ENCODE measurements at places on chromosomes 16 and 17.

DNA sequence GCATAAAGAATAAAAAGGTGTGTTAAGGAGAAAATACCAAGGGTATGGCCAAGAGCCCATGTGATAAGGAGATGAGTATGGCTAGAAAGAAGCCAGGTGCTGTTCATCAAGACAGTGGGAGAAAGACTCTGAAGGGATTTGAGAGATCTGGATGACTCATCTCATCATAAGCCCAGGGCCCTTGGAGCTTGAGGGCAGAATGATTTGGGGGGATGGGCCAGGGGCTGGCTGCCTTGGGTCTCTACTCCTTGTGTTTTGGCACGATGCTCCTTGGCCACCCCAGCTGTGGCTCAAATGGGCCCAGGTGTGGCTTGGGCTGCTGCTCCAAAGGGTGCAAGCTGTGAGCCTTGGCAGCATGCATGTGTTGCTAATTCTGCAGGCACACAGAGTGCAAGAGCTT is 14.5 kb upstream of the TNFRSF13B start:
- DNase-seq, result no peak

DNA sequence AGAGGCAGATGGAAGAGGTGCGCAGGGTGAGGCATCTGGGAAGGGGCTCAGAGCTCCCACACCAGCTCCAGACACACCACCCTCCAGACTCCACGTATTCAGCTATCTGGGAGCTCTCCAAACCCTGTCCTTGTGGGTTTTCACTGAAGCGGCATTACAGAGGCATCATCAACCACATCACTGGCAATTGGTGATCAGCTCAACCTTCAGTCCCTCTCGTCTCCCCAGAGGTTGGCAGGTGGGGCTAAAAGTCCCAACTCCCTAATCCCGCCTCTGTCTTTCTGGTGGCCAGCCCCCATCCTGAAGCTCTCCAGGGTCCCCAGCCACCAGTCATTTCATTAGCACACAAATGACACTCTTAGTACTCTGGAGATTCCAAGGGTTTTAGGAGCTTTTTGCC is 123.9 kb downstream of the KCNJ12 start:
- DNase-seq, result no peak

DNA sequence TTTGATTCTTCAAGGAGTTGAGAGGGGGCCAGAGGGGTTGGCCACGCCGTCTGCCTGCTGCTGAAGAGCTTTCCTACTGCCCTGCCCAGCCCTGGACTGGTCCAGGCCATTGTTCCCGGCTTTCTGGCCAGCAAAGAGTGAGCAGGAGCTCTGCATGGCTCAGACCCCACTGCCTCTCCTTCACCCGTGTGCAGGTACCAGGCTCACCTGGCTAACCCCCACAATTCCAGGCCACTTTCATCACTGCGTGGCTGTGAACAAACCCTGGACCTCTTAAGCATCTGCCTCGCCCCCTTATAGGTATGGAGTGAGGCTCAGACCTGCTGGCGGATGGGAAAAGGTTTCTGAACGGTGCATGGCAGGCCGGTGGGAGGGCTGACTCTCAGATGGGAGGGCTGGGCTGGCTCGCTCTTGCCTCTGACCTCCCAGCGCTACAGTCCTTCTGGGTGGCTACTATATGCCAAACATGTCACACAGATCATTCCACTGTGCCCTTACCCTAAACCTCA is 8.9 kb downstream of the ZNF319 start:
- DNase-seq, result no peak

GRCh38 chr17:82640036-82640435 is 8.2 kb downstream of the WDR45B start:
- DNase-seq, result no peak

- DNase-seq, result no peak
Measured at GRCh38 chr17:81167638-81168037, 1.6 kb upstream of the AATK start.

- DNase-seq, result no peak
Measured at GRCh38 chr17:39667262-39667944, 850 bp upstream of the PNMT start.

GRCh38 chr17:28675980-28676379 is 14.0 kb downstream of the SUPT6H start:
- no peak for DNase-seq

GRCh38 chr16:5216441-5217080 is 119.0 kb upstream of the EEF2KMT start:
- no peak for DNase-seq

DNA sequence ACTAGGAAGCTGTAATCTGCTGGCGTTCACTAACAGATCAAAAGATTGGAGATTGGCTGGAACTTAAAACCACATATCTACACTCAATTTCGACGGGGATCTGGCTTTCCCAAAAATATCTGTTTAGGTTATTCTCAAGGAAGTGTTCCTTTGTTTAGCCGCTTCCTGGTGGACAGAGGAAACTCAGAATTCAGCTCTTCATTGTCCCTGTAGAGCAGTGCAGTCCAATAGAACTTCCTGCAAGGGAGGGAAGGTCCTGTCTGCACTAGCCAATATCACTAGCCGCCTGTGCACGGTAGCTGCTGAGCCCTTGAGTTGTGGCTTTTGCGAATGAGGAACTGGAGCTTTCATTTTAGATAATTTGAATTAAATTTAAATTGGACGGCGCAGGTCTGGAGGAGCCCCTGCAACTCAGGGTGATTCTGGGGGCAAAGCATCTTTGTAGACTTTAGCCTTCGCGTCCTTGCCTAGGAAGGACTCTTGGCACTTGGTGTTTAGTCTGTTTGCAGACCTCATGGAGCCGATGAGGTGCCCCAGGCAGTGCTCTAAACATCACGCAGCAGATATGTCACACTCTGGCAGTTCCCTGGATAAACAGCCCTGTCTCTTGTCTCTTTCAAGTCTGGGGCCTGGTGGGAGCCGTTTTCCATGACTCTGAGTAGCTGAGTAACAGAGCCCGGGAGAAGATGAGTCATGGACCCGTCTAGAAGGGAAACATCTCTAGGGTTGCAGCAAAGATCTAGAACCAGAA is 122.2 kb downstream of the CCDC182 start:
- no peak for DNase-seq

DNA sequence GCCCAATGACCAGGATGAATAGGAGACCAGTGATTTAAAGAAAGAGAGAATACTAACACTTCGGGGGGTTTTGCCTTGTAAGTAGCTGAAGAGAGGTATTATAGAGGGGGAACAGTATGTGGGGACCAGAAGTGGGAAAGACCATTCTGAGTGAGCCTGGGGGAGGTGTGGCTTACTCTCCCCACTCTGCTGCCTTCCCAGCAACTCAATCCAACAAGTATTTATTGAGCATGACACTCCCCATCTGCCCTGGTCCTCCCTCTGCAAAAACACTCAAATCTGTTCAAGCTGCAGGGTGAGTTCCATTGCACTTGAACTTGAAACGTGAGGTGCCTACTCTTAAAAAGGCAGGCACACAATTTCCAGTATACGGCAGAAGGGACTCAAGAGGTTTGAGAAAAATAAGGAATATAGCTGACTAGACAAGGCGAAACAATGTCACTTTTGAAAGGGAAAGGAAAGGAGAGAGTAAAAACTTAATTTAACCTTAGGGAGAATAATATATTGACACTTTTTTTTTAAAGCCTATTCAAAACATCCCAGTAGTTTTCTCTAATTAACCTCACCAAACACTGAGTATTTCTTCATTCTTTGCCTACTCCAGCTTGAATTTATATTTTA is 8.2 kb downstream of the FAM117A start:
- DNase-seq, result no peak

- DNase-seq, result no peak
Measured at GRCh38 chr16:69934044-69934443, 17.1 kb upstream of the CLEC18A start.

- DNase-seq, result no peak
Measured at GRCh38 chr16:1366712-1367299, 15.1 kb downstream of the GNPTG start.

- no peak for DNase-seq
Measured at GRCh38 chr16:28001642-28002041, 61.9 kb downstream of the GSG1L start.

DNA sequence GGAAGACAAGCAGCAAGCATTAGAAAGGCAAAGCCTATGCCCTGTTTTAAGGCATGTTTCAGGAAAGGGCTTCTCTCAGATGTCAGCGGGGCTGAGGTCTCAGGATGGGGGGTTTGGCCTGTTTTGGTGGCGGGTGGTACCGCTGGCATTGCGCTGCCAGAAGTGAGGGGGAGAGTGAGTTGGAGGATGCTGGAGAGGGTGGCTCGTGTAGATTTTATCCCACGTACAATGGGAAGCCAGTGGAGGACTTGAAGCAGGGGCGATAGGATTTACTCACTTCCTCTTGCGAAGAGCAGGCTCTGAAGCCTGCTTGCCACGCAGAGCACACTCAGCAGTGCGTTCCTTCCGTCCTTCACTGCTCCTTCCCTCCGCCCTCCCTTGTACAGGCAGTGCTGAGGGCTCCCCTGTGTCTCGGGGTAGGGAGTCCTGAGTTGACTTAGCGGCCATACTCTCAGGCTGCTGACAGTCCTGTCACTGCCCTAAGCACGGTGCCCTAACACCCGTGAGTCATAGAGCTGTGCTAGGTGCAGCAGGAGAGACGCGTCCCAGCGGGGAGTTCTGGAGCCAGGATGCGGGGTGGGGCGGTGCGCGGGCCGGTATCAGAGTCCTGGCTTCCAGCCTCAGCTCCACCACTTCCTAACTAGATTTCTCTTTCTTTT is 113.1 kb downstream of the SNX29 start:
- DNase-seq, result no peak

DNA sequence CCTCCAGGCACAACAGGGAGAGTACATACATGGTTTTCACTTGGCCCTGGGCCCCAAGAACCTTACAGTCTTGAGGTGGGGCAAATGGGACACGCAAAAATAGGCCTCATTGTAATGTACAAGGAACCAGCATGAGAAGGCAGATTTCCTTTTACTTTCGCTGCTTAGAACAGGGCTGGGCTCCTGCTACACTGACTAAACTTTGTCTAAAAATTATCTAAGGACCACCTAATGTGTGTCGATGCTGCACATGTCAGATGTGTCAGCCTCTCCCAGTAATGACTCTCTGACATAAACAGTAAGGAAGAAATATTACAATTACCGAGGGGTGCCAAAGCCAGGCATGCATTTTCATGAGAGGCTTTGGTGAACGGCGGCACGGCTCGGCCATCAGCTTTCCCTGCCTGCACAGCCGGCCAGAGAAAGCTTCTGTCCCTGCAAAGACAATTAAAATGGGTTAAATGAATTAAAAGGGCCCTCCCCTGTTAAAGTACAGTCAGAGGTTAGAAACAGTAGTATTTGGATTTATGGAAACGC is 224.2 kb upstream of the IRX3 start:
- no peak for DNase-seq

All from effector memory CD4-positive, alpha-beta T cell (primary cell).